ENCODE measurements at places on chromosomes 5 and 9.

- no peak for DNase-seq
Observed at GRCh38 chr9:126170286-126170823, 156.3 kb upstream of the MVB12B start.

- no peak for DNase-seq
Observed at GRCh38 chr5:145835848-145836239, 702 bp upstream of the PRELID2 start.

- no peak for DNase-seq
Observed at GRCh38 chr9:137449931-137450538, 8.9 kb upstream of the ENTPD8 start.

GRCh38 chr9:138053996-138054752 lies 176.6 kb downstream of the CACNA1B start:
- DNase-seq, result no peak

GRCh38 chr5:105877592-105877991 lies 1793.1 kb downstream of the EFNA5 start:
- DNase-seq, result no peak

GRCh38 chr9:89177012-89177943 lies 1.3 kb downstream of the SHC3 start:
- DNase-seq, result no peak

DNA sequence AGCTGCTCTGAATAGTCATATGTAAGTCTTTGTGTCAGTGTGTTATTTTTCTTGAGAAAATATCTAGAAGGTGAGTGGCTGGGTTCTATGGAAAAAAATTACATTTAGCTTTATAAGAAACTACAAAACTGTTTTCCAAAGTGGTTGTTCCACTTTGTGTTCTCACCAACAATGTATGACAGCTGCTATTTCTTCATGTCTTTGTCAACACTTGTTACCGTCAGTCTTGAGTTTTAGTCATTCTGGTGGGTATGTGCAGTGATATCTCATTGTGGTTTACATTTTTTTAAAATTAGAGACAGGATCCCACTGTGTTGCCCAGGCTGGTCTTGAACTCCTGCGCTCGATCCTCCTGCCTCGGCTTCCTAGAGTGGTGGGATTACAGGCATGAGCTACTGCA lies 246.4 kb downstream of the PJA2 start:
- DNase-seq, result no peak

GRCh38 chr9:136095070-136096058 lies at the start of gene NACC2:
TSS of gene NACC2 (minus strand) at chr9:136095289. CDS start at chr9:136050521, 44,768 bp downstream.
- DNase-seq, result no peak

GRCh38 chr9:132486706-132487350 lies 76.8 kb downstream of the CFAP77 start:
- DNase-seq, result no peak
